ENCODE measurements at places on chromosomes 7 and 10. TPM values are rescaled to one million over a fixed set of nuclear protein-coding genes. Genes with fewer than 3 reads are reported as not detected.

VENTX gene
- 0.36 TPM for total RNA-seq

GRCh38 chr7:29499932-29500331, 63.7 kb upstream of the PRR15 start:
- DNase-seq, result no peak

- peak; percentile 53 for DNase-seq
These were observed 334 bp downstream of the ZNF800 start for GRCh38 chr7:127392182-127392565.

DNA sequence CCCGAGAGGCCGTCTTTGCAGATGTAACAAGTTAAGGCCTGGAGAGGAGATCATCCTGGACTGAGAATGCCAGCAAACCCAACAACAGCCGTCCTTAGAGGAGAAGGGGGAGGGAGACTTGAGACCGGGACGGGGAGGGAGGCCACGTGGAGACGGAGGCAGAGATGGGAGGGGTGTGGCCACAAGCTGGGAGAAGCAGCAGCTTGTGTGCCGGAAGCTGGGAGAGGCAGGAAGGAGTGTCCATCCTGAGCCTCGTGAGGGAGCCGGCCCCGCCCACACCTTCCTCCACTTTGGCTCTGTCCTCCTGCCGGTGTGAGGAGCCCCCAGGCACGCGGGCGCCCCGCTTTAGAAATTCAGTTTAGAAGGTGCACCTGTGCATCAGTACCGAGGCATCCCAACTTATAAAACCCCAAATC, 95.7 kb downstream of the DNAJB6 start:
- DNase-seq, result peak; percentile 58

CREB5 gene
- total RNA-seq, result 1.9 TPM

SFR1 gene
- total RNA-seq, result 5.7 TPM

DNA sequence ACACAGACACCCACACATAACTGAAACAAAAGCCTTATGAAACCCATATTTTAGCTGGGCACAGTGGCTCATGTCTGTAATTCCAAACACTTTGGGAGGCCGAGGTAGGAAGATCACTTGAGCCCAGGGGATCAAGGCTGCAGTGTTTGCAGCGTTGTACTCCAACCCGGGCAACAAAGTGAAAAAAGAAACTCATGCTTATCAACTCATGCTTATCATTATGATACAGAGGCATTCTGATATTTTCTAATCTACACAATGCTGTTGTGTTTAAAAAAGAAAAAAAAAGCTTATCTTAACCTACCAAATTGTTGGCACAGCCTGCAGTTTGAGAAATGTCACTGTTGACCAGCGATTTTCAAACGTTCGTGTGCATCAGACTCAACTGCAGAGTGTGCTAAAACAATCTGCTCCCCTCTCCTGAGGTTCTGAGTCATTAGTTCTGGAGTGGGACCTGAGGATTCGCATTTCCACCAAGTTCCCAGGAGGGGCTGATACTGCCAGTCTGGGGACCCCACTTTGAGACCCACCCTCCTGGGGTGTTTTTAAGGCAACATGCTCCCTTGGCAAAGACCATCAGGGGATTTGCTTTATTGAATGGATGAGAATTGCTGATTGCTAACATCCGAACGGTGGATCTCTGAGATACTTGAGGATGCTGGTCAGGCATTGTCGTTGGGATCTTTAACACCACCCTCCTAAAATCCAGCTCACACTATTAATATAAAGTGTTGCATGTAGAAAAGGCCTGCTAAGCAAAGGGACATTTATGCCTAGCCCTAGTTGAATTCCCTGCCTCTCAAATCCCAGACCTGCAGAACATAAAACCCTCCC, 16.2 kb downstream of the CHST3 start:
- no peak for DNase-seq

DNA sequence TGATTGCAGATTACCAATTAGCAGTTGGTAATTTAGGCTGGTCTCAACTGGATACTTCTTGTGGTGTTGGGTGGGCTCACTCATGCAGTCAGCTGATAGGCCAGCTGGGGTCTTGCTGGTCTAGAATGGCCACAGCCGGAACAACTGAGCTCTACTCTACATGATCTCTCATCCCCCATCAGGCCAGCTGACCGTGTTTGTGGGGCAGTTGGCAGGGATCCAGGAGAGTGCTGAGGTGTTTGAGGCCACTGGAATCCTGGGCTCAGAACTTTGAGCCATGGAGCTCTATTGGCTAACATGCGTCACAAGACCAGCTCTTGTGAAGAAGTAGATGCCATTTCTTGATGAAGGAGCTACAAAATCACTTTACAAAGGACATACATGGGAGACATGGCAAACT, 242.4 kb downstream of the GFRA1 start:
- DNase-seq, result no peak

DNA sequence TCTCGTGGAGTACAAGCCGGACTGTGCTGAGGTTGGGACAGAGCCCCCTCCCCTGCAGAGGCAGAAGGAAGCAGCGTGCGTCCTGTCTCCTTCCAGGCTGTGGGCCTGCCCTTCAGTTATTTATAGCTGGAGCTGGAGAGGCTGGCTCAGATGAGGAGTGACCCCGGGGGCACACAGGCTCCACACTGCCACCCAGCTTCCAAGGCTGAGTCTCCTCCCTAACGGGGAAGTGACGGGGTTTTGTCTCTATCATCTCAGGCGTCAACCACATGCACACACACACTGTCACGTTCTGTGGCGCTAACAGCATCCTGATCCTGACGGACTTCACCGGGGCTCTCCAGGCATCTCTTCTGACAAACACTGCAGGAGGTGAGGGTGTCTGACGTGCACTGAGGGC, 25.4 kb downstream of the AMZ1 start:
- DNase-seq, result no peak

DNA sequence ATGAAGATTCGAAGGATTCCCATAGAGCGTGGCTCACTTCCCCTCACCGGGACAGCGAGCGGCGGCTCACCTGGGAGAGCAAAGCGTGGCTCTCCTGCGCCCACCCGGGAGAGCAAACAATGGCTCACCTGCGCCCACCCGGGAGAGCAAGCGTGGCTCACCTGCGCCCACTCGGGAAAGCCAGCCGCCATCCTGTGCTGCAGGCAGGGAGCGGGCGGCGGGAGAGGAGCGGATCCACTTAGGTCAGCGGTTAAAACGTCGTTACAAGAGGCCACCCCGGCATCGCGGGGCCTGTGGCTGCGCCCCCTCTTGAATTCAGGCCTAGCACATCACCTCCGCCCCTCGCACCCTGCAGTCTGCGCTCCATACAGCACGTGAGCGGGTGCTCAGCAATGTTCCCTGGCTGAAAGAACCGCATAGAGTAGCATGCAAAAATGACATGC, 461 bp upstream of the FIGNL1 start:
- peak; percentile 66 for DNase-seq

DNA sequence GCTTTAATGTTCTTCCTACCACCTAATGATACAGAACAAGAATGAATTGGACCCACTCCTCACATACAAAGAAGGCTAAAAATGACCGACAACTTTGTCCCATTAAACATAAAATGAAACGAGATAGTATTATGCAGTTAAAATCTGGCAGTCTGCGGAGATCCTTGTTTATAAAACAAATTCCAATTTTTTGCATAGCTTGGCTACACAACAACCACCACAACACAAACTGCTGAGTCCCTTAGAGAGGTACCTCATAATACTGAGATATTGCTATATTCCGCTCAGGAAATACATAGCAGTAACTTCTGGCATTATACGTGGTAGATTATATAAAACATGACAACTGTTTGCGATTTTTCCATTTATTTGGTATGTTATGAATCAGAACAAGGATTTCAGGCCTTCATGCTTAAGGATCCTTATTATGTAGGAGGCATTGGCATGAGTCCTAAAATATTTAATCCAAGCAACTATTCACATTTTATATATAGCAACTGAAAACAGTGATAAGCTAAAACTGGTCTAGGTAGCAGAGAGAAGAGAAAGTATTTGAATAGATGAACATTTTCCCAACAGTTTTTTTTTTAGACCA, 96.0 kb downstream of the ANK3 start:
- DNase-seq, result no peak

DNA sequence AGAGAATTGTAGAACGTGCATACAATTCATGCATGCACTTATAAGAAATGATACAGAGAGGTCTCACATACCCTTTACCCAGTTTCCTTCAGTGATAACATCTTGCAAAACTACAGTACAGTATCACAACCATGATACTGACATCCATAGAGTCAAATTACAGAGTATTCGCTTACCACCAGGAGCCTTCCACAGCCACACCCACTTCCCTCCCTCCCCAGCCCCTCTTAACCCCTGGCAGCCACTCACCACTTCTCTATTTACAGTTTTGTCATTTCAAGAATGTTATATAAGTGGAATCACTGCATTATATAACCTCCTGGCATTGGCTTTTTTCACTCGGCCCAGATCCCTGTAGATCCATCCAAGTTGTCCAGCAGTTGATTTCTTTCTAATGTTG, 143.8 kb downstream of the ZNF248 start:
- DNase-seq, result no peak

MALRD1 gene
- 0.60 TPM for total RNA-seq

DNA sequence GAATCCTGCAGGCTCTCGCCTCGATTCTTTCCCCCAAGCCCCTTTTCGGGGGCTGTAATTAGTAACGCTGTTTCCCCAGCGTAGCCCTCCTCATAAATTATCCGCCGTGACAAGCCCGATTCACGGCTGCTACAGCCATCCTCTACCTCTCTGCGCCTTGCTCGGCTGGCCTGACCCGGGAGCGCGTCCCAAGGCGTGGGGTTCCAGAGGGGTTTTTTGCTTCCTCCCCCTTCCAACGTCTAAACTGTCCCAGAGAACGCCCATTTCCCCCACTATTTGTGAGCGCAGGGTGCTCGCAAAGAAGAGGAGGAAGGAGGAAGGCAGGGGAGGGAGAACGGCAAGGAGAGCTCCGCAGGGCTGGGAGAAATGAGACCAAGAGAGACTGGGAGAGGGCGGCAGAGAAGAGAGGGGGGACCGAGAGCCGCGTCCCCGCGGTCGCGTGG, 880 bp downstream of the HOXA5 start:
- peak; percentile 34 for DNase-seq

DNA sequence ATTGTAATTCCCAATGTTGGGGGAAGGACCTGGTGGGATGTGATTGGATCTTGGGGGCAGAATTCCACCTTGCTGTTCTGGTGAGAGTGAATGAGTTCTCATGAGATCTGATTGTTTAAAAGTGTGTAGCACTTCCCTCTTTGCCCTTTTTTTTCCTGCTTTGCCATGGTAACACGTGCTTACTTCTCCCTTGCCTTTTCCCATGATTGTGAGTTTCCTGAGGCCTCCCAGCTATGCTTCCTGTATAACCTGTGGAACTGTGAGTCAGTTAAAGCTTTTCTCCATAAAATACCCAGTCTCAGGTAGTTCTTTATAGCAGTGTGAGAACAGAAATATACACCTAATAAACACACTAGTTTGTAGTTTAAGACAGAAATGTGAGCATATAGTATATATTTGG, 166.8 kb upstream of the MAGI2 start:
- no peak for DNase-seq

IKZF1 gene
- 14.9 TPM for total RNA-seq

WEE2 gene
- total RNA-seq, result not detected

GRCh38 chr10:60797200-60797599, 18.9 kb downstream of the CDK1 start:
- DNase-seq, result no peak

- DNase-seq, result peak; percentile 25
These were observed 15.1 kb downstream of the FAM53B start for GRCh38 chr10:124728830-124729661.

Measured in mucosa of descending colon (tissue), 3 donors.